NCI-H2171 treated with DMSO at 0.1 percent for 48 hours (cell line): ENCODE measurements at places on chromosomes 7 and 10.
A peak's percentile ranks its signal among the peaks of the same experiment; 100 is the strongest.

DNA sequence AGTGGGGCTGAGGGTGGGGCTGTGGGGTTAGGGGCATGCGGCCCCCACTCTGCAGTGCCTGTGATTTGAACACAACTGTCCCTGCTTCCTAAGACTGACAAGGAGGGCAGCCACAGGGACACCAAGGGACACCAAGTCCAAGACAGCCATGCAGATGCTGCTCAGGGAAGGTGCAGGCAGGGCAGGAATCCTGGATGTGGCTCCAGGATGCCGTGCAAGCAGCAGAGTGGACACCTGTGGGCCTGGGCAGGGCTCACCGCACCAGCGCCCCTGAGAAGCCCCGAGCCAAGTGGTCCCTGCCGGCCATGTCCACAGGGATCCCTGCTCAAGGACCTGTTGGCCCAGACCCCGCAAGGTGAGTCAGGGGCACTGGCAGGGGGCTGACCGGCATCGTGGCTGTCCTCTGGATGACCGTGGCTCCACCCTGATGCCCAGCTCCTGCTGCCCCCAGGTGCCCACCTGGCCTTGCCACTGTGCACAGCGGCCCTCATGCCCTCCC lies 58.5 kb downstream of the STK32C start:
- no peak for DNase-seq

- no peak for DNase-seq
Measured at GRCh38 chr7:139023076-139023475, 12.8 kb downstream of the ZC3HAV1L start.

DNA sequence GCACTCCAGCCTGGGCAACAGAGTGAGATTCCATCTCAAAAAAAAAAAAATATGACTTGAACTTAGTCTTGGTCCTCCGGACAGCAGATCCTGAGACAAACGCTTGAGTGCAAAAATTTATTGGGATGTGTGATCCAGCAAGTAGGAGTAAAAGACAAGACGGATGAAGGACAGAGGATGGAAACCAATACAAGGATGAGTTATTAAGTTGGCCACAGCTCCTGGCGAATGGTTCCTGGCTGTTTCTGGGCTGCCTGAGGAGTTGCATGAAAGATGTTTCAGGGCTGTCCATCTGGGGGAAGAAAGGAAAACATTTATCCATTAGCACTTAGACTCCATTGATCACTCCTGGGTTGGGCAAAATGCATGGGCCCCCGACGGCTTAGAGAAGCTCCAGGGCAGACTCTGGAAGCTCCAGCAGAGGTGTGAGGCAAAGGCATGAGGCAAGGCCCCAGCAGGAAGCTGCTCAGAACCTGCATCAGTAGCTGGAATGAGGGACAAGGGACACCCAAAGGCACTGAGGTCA lies 98.3 kb upstream of the ZNF438 start:
- DNase-seq: no peak

DNA sequence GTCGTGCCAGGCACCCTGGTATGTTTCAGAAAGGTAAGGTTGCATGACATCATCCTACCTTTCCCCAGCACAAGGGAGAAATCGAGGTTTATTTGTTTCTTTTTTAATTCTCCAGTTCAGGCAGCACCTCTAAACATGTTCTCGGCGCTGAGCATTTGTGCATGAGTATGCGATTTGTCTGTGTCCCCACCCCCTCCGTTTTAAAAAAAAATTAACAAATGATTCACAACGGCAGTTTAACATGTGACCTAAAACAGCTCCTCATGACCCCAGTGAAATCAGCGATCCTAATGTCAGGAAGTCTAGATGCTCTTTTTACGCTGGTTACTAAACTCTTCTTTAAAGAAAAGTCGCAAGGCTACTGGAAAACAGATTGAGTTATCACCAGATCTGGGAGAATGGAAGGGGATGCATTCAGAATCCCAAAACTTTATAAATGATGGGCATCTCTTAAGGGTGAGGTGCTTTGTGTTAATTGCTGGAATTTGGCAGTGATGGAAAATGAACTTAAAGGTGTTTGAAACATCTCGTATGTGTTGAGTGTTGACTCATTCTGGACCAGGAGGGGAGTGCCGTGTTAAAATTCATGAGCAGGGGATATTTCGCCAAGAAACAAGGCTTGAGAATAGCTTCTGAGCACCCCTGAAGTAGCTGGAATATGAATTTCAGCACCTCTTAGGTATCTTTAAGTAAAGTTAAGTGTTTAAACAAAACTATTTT lies 106.8 kb upstream of the PDCD4 start:
- DNase-seq: no peak

DNA sequence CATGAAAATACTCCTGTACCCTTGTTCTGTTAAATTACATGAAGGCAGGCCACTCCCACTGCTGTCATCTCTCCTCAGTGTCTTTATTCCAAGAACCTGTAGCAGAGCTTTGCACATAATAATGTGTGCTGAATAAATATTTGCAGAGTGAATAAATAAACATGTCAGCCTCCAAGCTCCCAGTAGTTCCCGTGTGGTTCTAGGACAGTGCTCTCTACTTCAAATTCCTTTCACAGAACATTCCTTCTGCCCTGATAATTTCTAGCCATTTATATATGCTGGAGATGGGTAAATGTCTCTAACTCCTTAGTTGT lies 20.3 kb upstream of the HYAL4 start:
- no peak for DNase-seq

GRCh38 chr7:100965723-100966541 lies 3.4 kb upstream of the MUC12 start:
- no peak for DNase-seq

DNA sequence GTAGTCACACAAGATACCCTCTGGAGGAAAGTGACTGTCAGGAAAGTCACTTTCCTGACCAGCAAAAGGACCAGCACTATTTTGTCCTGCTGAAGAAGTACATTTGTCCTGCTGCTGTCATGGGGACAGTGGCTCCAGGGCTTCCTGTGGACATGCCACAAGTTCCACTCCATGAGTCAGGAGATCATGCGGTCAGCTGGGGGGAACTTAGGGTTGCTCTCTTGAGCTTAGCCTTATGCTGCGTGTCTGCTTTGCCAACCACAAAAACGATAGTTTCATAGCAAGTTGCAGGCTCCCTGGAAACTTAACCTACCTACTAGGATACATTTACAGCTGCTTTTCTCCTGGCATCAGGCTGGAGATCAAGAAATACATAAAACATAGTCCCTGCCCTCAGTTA lies 19.8 kb upstream of the ALOX5 start:
- DNase-seq: no peak

- no peak for DNase-seq
Measured at GRCh38 chr10:128215733-128216132, 89.5 kb upstream of the MKI67 start.

GRCh38 chr7:134059921-134060320 lies 67.2 kb upstream of the LRGUK start:
- no peak for DNase-seq

GRCh38 chr7:64946772-64947171 lies 43.7 kb downstream of the ZNF273 start:
- DNase-seq: no peak

GRCh38 chr7:42734568-42734967 lies 177.3 kb downstream of the C7orf25 start:
- no peak for DNase-seq

DNA sequence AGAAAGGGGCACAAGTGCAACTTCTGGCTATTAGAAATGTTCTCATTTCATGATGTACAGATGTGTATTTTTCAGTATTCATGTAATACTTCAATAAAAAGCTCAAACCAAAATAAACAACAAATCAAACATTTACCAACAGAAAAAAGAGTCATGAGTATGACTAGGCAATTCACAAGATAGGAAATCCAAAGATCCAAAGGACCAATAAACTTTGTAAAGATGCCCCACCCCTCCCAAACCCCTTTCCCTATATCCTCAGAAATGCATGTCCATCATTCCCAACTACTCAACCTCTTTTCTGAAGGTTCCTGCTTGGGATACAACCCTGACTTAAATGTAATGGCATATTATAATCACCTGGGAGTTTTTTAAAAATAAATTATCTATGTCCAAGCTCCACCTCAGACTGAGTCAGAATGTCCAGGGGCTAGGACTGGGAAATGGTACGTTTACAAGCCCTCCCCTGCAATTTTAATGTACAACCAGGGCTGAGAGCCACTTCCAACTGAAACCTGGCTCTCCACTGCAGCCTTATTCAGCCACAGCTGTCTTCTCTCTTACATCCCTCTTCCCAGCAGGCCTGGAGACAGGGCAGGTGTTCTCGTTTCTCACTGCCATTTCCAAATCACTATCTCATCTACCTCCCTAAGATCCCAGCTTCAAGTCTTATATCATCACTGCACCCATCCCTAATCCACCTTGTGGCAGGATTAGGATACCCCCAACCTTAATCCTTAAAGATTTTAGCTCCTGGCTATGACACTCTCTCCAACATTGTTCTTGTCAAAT lies 36.5 kb downstream of the COA1 start:
- no peak for DNase-seq

DNA sequence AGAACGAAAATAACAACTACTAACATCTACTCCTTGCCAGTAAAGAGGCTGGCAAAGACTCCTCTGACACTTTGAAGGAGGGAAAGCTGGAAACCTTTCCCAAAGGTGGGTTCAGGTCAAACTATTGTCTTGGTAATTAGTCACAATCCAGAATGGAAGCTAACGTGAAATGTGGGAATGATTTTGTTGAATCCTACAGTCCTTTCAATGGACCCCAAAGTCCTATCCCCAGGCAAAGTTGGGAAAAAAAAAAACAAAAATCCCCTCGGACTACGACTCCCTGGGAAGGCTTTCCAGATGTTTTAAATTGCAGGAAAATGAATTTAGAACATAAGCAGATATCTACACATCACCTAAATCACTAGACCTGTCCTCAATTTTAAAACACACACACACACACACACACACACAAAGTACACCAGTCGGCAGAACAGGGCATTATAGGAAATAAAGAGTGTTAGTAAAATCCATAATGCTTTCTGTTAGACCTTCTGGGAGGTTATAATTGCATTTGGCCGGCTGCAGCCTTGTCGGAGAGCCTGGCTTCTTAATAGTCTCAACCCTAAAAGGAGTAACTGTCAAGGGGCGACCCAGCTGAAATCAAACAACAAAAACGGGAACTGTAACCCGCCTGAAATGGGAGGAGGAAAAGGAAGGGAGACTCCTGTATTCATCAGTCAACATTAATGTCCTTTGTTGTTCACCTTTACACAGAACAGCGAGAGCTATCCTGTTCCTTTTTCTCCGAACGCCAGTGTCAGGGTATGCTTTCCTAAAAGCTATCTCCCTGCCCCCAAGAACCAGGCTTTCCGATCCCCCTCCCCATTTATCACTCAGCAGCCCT lies 1.5 kb downstream of the DOCK4 start:
- DNase-seq: peak; percentile 36

DNA sequence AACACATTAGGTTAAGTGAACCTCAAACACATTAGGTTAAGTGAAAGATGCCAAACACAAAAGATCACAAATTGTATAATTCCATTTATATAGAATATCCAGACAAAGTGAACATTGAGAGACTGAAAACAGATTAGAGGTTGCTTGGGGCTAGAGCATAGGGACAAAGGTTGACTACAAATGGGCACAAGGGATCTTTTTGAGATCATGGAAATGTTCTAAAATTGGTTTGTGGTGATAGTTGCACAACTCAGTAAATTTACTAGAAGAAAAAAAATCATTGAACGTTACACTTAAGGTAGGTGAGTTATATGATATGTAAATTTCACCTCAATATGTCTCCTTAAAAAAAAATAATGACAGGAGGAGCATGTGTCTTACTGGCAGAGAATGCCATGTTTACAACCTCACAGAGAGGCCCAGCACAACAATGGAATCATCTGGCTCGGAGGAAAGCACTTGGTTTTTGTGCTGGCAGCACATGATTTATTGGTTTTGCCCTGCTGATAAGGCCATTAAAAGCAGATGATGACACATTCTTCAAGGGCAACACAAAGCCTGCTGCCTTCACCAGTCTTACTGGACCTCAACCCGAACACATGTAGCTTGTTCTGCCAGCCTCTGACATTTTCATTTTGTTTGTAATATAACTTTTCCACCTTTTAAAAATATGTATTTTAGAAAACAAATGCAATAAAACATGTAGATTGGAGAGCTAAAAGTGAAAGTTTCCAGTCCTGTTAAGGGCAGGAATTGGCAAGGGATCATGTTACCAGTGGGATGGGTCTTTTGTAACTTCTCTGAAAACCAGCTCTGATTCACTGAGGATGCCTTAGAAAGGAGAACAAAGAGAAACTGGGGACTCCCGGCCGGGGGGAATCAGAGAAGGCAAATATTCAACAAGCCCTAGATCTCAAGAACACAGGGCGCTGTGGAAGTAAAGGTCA lies 11.9 kb upstream of the LMOD2 start:
- peak; percentile 72 for DNase-seq

- peak; percentile 71 for DNase-seq
Measured at GRCh38 chr10:128268015-128268722, 141.9 kb upstream of the MKI67 start.

DNA sequence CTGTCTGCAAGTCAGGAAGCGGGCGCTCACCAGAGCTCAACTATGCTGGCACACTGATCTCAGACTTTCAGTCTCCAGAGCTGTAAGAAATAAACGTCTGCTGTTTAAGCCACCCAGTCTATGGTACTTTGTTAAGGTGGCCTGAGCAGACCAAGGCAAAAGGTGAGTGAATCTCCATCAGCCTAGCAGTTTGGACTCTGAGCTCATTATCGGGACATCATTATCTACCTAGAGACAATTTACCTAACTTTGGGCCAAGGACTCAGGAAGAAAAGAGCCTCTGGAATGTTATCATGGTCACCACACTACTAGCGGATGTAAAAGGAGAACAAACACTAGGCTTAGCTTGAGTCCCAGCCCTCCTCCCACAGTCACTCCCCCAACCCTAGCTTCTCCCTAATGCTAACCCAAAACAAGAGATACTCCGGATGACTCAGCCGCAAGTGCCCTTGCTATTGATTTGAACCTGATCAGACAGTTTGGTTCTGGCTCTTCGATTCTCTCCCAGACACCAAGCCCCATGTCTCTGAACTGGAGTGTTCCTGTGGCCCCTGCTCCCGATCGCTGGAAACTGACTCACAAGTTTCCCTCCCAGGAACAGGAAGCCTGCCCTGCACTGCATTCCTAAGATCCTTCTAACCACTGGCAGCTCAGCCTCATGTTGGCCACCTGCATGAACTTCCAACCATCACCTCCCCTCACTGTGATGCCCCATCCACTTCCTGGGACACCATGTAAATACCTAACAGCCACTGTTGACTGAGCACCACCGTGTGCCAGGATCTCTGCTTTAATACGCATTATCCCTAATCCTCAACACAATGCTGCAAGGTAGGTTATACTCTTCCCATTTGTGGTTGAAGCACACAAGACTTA lies 34.5 kb downstream of the CREB3L2 start:
- no peak for DNase-seq

GRCh38 chr7:140517546-140518369 lies 38.5 kb upstream of the MKRN1 start:
- DNase-seq: peak; percentile 90

- no peak for DNase-seq
Measured at GRCh38 chr10:14004536-14004935, 326.2 kb downstream of the FRMD4A start.

DNA sequence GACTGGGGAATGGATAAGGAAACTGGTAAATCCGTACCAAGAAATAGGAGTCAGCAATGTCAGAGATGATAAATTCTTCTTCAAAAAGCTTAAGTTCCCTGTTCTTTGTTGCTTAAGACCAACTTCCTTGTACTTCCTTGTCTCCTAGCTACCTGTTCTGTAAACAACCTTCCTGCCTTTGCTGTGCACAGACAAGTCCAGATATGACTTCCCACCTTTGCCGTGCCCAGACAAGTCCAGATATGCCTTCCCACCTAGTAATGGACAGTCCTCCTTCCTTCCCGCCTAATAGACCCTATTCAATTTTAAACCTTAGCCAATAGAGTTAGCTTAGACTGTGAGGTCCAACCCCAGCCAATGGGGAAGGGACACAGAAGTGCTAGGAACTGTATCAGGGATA lies 2.5 kb upstream of the ZNF33A start:
- no peak for DNase-seq
